ENCODE measurements at places on chromosomes 4 and X.

- no peak for DNase-seq
These were observed 3.3 kb upstream of the GBA3 start for GRCh38 chr4:22689428-22689827.

GRCh38 chrX:39595977-39596376 lies 501.8 kb downstream of the BCOR start:
- no peak for DNase-seq

- no peak for DNase-seq
These were observed 85.6 kb downstream of the CPE start for GRCh38 chr4:165464376-165464775.

- peak; percentile 28 for DNase-seq
These were observed 152.5 kb upstream of the STX18 start for GRCh38 chr4:4694296-4694772.

- DNase-seq, result no peak
These were observed 2.0 kb downstream of the PARM1 start for GRCh38 chr4:74934888-74935287.

GRCh38 chr4:4825431-4825830 lies 34.0 kb upstream of the MSX1 start:
- DNase-seq, result no peak

DNA sequence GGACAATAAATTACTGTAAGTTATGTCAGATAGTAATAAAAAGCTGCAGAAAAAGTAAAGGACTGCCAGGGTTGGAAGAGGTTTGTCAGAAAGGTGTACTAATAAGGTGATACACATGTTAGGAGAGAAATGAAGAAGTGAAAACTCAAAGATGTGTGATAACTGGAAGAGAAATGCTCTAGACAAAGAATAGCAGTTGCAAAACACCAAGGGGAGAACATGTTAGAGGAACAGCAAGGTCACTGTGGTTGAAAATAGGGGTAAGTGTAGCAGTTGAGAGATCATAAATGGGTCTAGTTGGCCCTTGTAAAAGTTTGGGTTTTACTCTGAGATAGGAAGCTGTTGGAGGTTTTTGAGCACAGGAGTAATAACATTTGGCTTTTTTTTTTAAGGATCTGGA lies 46.9 kb downstream of the HSPA4L start:
- DNase-seq, result no peak

- no peak for DNase-seq
These were observed 37.0 kb upstream of the CLNK start for GRCh38 chr4:10721616-10722015.
